ENCODE measurements at places on chromosomes 16 and 17.

- no peak for DNase-seq
Measured at GRCh38 chr16:35305476-35305875, 1846.1 kb downstream of the TP53TG3F start.

- no peak for DNase-seq
Measured at GRCh38 chr17:54945231-54945630, 23.2 kb downstream of the COX11 start.

- DNase-seq, result no peak
Measured at GRCh38 chr17:67044940-67045339, 586 bp downstream of the CACNG1 start.

- DNase-seq, result no peak
Measured at GRCh38 chr17:57142925-57143324, 57.9 kb downstream of the AKAP1 start.

DNA sequence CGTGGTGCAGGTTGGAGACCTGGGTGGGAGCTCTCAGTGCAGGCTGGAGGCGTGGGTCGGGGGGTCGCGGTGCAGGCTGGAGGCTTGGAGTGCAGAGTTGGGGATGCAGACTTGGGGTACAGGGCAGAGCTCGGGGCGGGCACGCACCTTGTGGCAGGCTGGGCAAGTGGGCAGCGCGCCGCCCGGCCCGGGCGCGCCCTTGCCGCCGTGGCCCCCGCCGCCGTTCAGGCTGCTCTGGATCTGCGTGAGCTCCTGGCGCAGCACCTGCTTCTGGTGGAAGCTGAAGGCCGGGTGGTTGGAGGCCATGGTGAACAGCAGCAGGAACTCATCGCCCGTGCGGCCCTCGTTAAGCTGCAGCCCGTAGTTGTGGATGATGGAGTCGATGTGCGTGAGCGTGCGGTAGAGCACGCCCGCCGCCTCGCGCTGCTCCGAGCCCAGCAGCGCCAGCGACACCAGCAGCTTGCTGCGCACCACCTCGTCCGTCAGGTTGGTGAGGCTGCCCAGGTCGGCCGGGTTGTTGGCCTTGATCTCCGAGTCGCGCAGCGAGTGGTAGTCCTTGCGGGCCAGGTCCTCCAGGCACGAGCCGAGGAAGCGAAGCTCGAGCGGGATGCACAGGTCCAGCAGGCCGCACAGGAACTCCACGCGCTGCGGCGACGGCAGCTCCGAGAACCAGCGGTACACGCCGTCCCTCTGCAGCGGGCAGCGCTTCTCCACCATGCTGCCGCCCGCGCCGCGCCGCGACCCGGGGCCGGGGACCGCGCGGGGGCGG, 1.1 kb downstream of the ZCCHC14 start:
- peak; percentile 47 for DNase-seq

DNA sequence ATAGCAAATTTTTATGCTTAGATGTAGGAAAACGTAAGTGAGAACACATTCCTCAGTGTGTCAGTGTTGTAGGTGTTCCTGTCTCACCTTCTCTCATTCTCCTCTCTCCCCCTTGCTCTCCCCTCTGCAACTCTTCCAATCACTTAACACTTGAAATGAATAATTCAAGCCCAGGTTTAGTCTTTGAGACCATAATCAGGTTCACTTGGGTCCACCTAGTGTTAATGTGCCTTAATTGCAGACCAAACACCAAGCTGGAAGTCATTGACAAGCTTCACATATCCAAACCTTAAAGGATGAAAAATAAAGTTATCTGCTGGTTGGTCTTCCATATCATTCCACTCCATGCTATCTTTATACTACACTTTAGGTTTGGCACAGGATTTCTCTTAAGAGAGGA, 37.0 kb downstream of the STXBP4 start:
- peak; percentile 31 for DNase-seq

DNA sequence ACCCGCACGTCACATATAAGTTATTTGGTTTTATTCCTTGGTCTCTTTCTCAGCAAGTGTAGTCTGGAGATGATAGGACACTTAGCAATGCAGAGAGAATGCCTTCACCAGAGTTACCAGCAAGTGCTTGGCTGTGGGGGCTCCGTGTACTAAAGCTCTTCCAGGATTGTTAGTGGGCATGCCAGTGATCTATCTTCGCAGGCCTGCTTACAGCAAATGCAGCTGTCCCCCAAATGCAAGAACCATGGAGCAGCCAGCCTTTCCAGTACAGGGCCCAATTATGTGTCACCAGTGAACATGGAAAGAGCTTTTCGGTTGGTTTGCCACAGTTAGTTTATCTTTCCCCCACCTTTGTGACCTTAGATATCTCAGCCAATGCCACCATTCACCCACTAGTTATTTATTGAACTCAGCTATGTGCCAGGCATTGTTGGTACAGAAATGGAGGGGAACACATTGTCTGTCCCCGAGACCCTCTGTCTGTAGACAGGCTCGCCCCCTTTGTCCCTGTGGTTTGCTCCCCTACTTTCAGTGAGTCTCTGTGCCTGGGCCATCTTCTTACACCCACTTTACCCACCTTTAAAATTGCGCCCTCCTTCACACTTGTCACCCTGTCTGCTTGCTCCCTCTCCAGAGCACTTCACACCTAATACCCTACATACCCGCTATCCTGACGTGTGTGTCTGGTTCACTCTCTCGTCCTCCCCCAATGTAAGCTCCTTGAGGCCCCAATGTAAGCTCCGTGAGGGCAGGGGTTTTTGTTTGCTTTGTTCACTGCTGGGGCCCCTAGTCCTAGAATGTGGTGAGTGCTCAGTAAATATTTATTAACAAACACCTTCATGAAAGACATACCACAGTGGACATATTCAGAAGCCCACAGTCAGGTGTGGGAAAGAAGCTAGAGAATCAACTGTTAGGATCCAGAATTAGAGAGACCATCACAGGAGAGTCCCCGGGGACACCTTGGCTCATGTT, 13.3 kb downstream of the USP10 start:
- no peak for DNase-seq

DNA sequence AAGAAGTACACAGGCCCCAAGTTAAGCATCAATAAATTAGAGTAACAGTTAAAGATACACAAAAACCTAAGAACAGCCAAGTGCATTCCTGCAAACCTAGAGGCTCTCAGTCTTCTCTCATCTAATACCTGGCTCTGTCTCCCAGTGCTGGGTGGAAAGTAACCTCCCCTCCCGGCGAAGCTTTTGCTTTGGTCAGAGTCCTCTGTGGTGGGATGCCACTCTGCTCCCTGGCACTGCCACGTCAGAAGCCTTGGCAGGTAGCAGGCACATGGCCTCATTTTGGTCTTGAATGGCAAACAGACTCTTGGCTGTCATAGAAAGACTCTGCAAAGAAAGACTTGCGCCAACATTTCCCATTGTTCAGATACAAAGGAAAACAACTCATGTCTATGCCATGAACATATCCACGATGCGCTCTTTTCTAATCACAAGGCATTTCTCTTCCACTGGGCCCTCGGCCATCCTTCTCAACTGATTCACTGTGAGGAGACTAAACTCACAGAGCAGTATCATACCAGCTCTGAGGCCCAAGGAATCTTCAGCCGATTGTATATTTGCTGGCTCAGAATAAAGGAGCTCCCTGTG, 21.2 kb downstream of the MTHFSD start:
- no peak for DNase-seq

DNA sequence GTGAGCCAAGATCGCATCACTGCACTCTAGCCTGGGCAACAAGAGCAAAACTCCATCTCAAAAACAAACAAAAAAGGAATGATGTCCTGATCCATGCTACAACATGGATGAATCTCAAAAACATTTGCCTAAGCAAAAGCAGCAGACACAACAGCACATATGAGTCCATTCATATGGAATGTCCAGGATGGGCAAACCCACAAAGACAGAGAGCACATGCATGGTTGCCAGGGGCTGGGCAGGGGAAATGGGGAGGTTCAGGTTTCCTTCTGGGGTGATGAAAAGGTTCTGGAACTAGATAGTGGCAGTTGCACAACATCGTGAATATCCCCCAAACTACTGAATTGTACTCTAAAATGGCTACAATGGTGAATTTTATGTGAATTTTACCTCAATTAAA, 35.3 kb upstream of the RAI1 start:
- no peak for DNase-seq

- DNase-seq, result no peak
Measured at GRCh38 chr16:17269439-17269838, 201.3 kb downstream of the XYLT1 start.

- DNase-seq, result no peak
Measured at GRCh38 chr16:30382111-30382881, at the start of gene SEPTIN1. TSS of gene SEPTIN1 (minus strand) at chr16:30382561. CDS start at chr16:30382542, 19 bp downstream.

DNA sequence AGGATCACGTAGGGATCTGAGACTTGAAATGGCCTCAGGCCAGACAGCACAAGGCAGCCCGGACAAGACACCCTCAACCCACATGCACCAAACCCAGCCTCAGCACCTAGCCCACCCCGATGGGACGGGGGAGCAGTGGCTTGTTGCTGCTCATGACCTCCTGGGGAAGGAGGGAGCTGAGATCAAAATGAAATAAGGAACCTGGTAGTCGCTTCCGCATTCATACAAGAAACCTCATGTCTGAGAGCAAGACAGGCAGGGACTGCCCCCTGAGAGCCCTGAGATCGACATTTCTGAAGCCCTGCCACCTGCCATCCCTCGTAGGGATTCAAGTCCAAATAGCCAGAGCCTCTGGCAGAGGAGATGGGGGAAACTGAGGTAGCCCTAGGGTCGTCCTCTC, 5.7 kb upstream of the CEP131 start:
- DNase-seq, result no peak

DNA sequence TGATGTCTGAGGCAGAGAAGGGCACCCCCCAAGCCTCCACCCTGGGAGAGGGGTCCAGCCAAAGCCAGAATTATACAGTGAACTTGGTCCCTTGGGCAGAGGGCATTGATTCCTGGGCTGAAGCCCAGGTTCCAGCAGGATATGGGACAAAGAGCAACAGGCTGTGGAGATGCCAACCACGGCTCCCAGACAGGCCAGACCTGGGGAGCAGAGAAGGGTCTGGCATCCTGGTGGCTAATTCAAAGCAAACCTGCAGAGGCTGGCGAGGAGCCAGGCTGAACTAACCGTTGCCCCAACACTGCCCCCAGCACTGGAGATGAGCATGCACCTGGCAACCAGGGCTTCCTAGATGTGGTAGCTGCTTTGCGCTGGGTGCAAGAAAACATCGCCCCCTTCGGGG, 3.0 kb downstream of the CES3 start:
- DNase-seq, result no peak

- peak; percentile 26 for DNase-seq
Measured at GRCh38 chr17:47423406-47424295, 99.9 kb downstream of the EFCAB13 start.

- no peak for DNase-seq
Measured at GRCh38 chr16:8782673-8783072, 14.8 kb downstream of the TMEM186 start.

DNA sequence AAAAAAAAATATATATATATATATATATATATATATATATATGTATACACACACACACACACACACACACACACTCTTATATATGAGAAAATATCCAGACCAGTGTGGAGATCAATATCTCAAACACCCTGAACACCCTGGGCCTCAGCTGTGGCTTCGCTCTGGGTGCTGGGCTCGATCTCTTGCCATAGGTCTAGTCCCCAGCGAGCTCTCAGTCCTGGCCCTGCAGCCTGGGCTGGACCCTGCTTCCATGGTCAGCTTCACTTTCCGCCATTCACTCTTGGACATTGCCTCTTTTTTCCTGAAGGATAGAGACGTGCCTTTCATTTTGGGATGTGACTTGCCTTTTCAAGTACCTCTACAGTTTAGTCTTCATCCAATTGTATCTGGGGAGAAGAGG, 341.7 kb downstream of the CPPED1 start:
- no peak for DNase-seq

GRCh38 chr16:48393485-48394354, 8.5 kb upstream of the SIAH1 start:
- no peak for DNase-seq

DNA sequence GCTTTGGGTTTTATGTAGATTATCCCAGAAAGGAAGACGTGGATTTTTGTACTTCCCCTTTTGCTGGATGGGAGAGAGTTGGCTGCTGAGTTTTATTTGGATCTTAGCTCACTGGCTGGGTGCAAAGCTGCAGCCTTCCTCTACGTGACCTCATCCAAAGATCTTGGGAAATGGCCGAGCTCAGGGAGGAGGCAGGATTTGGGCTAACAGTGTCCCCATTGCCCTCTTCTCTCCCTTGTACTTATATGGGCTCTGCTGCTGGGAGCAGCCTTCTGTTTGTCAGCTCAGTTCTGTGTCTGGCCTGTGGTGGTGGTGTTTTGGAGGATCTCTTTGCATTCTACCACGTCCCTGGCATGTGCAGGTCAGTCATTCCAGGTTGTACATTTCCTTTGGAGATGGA, 2.0 kb downstream of the AOC3 start:
- no peak for DNase-seq

Data from dermis microvascular lymphatic vessel endothelial cell (primary cell).